CD8-positive, alpha-beta memory T cell (primary cell): ENCODE measurements at places on chromosomes 16 and 17. TPM values are rescaled to one million over a fixed set of nuclear protein-coding genes. Genes with fewer than 3 reads are reported as not detected.

The ZNF423 gene
- not detected for total RNA-seq

- peaks cover 16% of the 10 kb centered on the region for H3K4me1 ChIP-seq
- no peak overlapping the region for H3K4me3 ChIP-seq
- no peaks in the 10 kb centered on the region for H3K27me3 ChIP-seq
- DNase-seq = no peak
Measured at GRCh38 chr17:82461827-82462524, 3.4 kb downstream of the NARF start.

The ATP1B2 gene
- total RNA-seq = 0.53 TPM

GRCh38 chr17:58336456-58337209, 8.0 kb upstream of the TSPOAP1 start:
- no peaks in the 10 kb centered on the region for H3K27me3 ChIP-seq
- H3K4me3 ChIP-seq = peak overlapping the region; percentile 98
- H3K36me3 ChIP-seq = peaks cover 6% of the 10 kb centered on the region
- peak overlapping the region; percentile 96 for H3K27ac ChIP-seq
- no peak for DNase-seq
- peaks cover 74% of the 10 kb centered on the region for H3K4me1 ChIP-seq

GRCh38 chr17:83129676-83130075, 50.3 kb downstream of the METRNL start:
- DNase-seq = no peak
- no peak overlapping the region for H3K27ac ChIP-seq
- H3K36me3 ChIP-seq = no peaks in the 10 kb centered on the region
- H3K4me3 ChIP-seq = no peak overlapping the region

GRCh38 chr16:1639282-1639681, 27.1 kb downstream of the CRAMP1 start:
- no peaks in the 10 kb centered on the region for H3K4me1 ChIP-seq
- no peak overlapping the region for H3K27ac ChIP-seq
- H3K27me3 ChIP-seq = no peaks in the 10 kb centered on the region
- H3K36me3 ChIP-seq = peaks cover 35% of the 10 kb centered on the region
- DNase-seq = no peak
- H3K4me3 ChIP-seq = no peak overlapping the region

The KRTAP17-1 gene
- not detected for total RNA-seq

DNA sequence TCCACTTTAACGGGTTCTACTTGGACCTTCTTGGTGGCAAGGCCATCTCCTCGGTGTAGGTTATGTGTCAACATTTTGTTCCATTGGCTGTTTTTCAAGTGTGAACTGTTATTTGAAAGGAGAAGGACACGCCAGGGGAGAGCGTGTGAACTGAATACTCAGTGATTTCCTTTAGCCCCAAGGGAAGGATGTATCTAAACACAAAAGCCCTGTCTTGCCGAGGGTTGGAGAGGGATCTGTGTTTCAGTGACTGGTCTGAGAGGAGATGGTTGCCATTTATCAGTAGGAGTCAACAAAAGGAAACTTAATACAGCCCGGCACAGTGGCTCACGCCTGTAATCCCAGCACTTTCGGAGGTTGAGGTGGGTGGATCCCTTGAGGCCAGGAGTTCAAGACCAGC, 50.0 kb downstream of the USP10 start:
- no peak overlapping the region for H3K27ac ChIP-seq
- H3K27me3 ChIP-seq = no peaks in the 10 kb centered on the region
- H3K36me3 ChIP-seq = peaks cover 14% of the 10 kb centered on the region
- no peak overlapping the region for H3K4me3 ChIP-seq
- peaks cover 21% of the 10 kb centered on the region for H3K4me1 ChIP-seq
- no peak for DNase-seq

DNA sequence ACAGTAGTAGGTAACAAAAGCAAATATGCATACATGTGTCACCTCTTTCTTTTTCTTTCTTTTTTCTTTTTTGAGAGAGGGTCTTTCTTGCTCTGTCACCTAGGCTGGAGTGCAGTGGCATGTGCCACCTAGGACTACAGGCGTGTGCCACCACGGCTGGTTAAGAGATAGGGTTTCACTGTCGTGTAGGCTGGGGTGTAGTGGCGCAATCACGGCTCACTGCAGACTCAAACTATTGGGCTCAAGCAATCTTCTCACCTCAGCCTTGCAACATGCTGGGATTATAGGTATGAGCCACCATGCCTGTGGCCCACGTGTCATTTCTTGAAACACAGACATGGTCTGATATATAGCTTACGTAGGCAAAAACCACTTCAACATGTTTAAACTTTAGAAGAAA, 397.7 kb upstream of the PMFBP1 start:
- H3K4me1 ChIP-seq = no peaks in the 10 kb centered on the region
- no peaks in the 10 kb centered on the region for H3K36me3 ChIP-seq
- H3K4me3 ChIP-seq = no peak overlapping the region
- H3K27ac ChIP-seq = no peak overlapping the region

The RND2 gene
- 0.22 TPM for total RNA-seq

DNA sequence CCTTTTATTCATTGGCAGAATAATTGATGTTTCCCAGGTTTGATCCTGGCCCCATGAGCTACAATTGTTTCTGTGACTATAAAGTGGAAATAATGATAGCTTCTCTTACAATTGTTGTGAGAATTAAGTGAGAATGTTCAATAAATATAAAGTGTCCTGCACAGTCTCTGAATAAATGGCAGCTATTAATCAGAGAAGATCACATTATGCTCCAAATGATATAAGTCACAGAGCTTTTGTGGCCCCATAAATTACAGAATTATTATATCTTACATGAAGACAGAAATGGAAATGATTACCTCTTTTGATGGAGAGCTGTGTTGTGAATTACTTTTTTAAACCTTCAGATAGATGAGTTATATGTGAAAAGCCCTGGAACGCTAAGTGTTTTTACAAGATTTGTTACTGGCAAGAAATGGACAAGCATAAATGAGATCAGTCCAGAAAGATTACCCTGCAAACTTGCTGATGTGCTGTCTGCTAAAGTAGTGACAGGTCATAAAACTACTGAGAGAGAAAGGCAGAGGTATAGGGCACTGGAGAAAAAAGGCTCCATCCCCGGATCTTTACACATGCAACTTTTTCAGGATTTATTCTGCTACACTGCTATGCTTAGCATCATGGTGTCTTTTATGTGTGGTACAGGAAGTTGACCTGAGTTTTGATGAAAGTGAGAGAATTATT, 750.9 kb upstream of the GOT2 start:
- no peak overlapping the region for H3K27ac ChIP-seq
- H3K4me1 ChIP-seq = no peaks in the 10 kb centered on the region
- H3K4me3 ChIP-seq = no peak overlapping the region
- no peak for DNase-seq
- no peaks in the 10 kb centered on the region for H3K27me3 ChIP-seq

The ANKRD40CL gene
- total RNA-seq = not detected

The SRCIN1 gene
- 0.50 TPM for total RNA-seq

DNA sequence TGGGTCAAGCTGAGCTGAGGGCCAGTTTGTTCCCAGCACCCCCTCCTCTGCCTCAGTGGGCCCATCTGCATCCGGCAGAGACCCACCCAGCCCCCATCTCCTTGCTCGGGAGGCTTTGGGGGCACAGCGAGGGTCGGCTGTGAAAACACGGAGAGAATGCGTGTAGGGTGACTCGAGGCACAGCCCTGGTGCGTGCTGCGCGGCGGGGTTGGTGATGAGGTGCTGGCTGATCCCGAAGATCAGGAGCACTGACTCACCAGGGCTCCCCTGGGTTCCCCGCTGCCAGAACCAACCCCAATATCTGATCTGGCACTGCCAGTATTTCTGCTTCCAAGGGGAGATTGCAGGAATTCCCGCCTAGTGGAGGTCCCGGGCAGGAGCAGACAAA, 7.5 kb upstream of the KRT17 start:
- H3K4me3 ChIP-seq = no peak overlapping the region
- no peak overlapping the region for H3K27ac ChIP-seq
- H3K36me3 ChIP-seq = no peaks in the 10 kb centered on the region
- no peak for DNase-seq
- H3K27me3 ChIP-seq = no peaks in the 10 kb centered on the region
- H3K4me1 ChIP-seq = no peaks in the 10 kb centered on the region

GRCh38 chr17:17593222-17593620, 1.7 kb upstream of the PEMT start:
- H3K4me1 ChIP-seq = peaks cover 20% of the 10 kb centered on the region
- DNase-seq = no peak
